ENCODE measurements at places on chromosomes 16 and 17. TPM values are rescaled to one million over a fixed set of nuclear protein-coding genes. Genes with fewer than 3 reads are reported as not detected.

DNA sequence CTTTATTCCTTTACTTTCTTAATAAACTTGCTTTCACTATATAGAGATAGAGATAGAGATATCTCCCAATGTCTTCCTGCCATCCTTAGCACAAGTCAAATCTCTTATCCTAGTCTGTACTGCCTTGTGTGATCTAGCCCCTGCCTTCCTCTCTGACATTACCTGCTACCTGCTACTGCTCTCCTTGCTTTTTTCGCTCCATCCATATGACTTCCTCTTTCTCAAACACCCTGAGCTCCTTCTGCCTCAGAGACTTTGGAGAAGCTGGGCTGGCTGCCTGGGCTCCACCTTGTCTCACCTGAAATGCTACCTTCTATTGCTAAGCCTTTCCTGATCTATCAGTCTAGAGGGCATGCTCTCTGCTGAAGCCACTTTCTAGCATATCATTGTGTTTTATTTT lies 24.7 kb upstream of the WSB1 start:
- no peak overlapping the region for H3K4me3 ChIP-seq
- H3K36me3 ChIP-seq = no peaks in the 10 kb centered on the region
- H3K4me1 ChIP-seq = no peaks in the 10 kb centered on the region
- no peaks in the 10 kb centered on the region for H3K27me3 ChIP-seq
- no peak overlapping the region for H3K27ac ChIP-seq
- DNase-seq = no peak

- H3K36me3 ChIP-seq = no peaks in the 10 kb centered on the region
- no peak overlapping the region for H3K27ac ChIP-seq
- no peak overlapping the region for H3K4me3 ChIP-seq
- H3K27me3 ChIP-seq = no peaks in the 10 kb centered on the region
- H3K4me1 ChIP-seq = peaks cover 5% of the 10 kb centered on the region
- no peak for DNase-seq
Measured at GRCh38 chr16:57906382-57907316, 64.3 kb downstream of the CNGB1 start.

DNA sequence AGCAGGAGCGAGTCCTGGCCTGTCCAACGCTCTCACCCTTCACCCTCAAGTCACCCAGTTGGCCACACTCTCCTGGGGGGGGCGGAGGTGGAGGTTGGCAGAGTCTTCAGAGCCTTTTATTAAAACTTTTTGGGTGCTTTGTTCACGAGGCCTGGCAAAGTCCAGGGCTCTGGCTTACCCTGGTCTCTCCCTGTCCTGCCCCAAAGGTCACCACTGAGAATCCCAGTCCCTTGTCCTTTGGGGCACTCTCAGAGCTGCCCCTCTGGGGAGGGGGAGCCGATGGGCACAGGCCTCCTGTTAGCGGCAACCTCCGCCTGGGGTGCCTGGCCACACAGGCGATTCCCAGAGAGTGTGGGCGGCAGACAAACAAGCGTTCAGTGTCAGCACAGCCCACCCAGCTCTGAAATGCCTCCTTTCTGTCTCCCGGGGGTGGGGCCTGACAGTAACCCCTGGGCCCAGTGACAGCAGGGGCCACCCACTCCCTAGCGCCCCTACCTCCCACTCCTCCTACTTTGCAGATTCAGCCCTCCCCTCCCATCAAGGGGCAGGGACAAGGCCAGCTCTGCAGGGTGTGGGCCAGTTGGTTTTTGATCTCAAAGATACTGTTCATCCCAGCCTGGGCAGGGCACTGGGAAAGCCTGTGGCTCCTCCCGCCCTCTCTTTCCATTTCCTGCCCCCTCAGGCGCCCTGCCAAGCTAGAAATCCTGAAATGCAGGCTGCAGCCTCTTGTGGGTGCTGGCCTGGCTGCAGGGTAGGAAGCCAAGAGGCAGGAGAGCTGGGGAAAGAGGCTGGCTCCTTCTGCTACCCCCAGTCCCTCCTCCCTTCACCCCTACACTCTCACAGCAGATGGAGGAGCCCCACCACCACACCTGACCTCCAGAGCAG lies 36.6 kb upstream of the EMP2 start:
- H3K4me3 ChIP-seq = no peak overlapping the region
- no peak overlapping the region for H3K27ac ChIP-seq
- DNase-seq = no peak
- H3K4me1 ChIP-seq = no peaks in the 10 kb centered on the region
- H3K27me3 ChIP-seq = no peaks in the 10 kb centered on the region

GRCh38 chr16:85461814-85462713 lies 151.1 kb upstream of the GSE1 start:
- H3K4me1 ChIP-seq = peaks cover 28% of the 10 kb centered on the region
- H3K4me3 ChIP-seq = no peak overlapping the region
- H3K36me3 ChIP-seq = no peaks in the 10 kb centered on the region
- peaks cover 8% of the 10 kb centered on the region for H3K27me3 ChIP-seq
- no peak overlapping the region for H3K27ac ChIP-seq
- no peak for DNase-seq

DNA sequence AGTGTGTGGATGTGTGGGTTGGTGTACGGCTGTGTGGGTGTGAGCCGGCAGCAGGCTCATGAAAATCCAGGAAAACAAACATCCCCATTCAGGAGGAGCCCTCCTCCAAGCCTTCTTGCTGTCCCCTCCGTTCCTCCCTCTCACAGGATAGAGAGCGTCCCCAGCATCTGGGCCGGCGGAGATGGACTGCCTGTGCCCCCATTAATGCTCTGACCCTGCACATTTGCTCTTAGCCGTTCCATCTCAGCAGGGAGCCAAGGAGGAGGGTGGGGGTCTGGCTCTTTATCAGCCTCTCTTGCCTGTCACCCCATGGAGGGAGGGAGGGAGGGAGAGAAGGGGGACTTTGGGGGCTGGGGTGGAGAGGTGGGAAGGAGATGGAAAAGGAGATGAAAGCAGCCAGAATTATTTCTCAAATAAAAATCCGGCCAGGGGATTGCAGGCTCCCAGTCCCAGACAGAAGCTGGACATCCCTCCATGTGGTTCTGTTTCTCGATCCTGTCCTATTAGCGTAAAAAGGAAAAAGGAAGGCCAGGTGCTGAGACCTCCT lies 240.0 kb upstream of the ZFHX3 start:
- no peak for DNase-seq
- no peaks in the 10 kb centered on the region for H3K36me3 ChIP-seq
- H3K27me3 ChIP-seq = no peaks in the 10 kb centered on the region
- H3K4me1 ChIP-seq = no peaks in the 10 kb centered on the region

DNA sequence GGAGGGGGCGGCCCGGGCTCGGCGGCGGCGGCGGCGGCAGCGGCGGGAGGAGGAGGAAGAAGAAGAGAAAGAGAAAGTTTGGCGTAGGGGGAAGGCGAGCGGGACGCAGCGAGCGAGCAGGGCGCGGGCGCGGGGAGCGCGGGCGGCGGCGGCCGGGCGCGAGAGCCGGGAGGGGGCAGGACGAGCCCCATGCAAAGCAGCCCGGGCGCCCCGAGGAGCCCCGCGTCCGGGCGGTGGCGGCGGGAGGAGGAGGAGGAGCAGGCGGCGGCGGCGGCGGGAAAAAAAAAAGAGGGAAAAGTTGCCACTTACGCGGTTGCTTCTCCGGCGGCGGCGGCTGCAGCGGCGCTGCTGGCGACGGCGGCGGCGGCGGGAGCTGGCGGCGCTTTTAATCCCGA lies 10.3 kb upstream of the ZFHX3 start:
- H3K4me3 ChIP-seq = peak overlapping the region; percentile 78
- H3K27me3 ChIP-seq = no peaks in the 10 kb centered on the region
- peak overlapping the region; percentile 65 for H3K27ac ChIP-seq

DNA sequence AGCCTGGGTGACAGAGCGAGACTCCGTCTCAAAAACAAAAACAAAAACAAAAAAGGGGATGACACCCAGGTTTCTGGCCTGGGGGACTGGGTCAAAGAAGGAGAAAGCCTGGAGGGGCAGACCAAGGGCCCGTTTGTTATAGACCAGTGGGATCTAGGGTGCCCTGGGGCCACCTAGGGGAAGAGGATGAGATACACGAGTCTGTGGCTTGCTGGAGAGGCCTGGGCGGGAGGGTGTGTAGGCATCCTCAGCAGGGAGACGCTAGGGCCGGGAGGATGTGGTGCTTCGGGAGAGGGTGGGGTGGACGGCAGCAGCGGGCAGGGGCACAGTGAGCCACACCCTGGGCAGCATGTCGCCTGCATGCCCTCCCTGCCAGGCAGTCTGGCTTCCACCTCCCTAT lies 17.1 kb upstream of the CRK start:
- peaks cover 89% of the 10 kb centered on the region for H3K36me3 ChIP-seq
- no peaks in the 10 kb centered on the region for H3K27me3 ChIP-seq
- H3K4me1 ChIP-seq = no peaks in the 10 kb centered on the region
- H3K4me3 ChIP-seq = no peak overlapping the region
- no peak overlapping the region for H3K27ac ChIP-seq

- H3K27ac ChIP-seq = no peak overlapping the region
- no peak overlapping the region for H3K4me3 ChIP-seq
- H3K27me3 ChIP-seq = peaks cover 6% of the 10 kb centered on the region
- H3K36me3 ChIP-seq = no peaks in the 10 kb centered on the region
- no peaks in the 10 kb centered on the region for H3K4me1 ChIP-seq
Measured at GRCh38 chr16:46986438-46986837, 13.0 kb upstream of the DNAJA2 start.

DNA sequence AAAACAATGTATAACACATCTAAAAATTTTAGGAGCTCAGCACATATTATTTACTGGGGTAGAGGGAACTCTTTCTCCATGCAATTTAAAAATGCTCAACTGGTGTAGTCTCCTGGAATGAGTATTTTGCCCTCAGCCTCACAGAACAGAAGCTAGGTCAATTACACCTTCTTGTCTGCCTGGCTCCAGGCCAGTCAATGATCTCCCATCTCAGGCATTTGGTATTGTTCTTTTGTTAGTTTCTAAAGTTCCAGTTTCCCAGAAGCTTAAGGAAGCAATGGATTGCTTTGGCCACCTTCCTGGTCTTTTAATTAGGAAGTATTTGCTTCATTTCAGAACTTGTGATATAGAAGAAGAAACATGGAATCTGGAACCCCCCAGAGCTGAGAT lies 360.3 kb upstream of the ASIC2 start:
- H3K4me3 ChIP-seq = no peak overlapping the region
- no peak overlapping the region for H3K27ac ChIP-seq
- DNase-seq = no peak
- H3K4me1 ChIP-seq = no peaks in the 10 kb centered on the region

DNA sequence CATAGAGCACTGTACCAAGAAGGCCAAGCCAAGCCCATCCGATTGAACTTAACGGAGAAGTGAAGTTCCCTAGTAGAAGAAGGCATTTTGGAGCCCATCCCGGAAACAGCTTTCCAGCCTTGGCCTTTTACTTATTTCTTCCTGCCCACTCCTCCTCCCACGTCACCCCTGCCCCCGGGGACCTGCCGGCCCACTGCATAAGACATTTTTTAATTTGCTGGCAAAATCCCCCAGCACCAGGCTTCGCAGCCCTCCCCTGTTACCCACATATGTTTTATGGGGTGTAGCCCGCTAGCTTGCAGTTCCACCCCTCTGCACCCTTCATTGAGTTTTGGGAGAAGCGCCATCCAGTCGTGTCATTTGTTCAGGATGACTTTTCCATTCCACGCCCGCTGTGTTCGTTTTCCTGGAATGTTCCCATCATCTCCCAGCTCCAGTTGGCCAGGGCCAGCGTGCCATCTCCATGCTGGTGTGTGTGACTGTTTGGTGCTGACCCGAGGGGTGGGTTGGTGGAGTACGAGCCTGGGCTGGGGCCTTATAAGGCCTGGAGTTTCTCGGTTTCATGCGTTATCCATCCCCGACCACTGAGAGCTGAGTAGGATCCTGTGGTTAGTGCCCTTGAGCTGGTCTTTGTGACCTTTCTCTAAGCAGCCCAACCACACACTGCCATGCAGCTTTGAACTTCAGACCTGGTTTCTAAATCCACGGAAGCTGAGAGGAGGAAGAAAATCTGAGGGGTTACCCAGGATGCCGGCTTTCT lies 20.0 kb upstream of the TBX2 start:
- no peak for DNase-seq
- no peak overlapping the region for H3K27ac ChIP-seq
- H3K27me3 ChIP-seq = no peaks in the 10 kb centered on the region
- H3K36me3 ChIP-seq = no peaks in the 10 kb centered on the region

- peak; percentile 62 for DNase-seq
- H3K4me3 ChIP-seq = no peak overlapping the region
- H3K27me3 ChIP-seq = no peaks in the 10 kb centered on the region
- peak overlapping the region; percentile 61 for H3K27ac ChIP-seq
- H3K36me3 ChIP-seq = no peaks in the 10 kb centered on the region
- peaks cover 17% of the 10 kb centered on the region for H3K4me1 ChIP-seq
Measured at GRCh38 chr16:50861970-50862411, 120.1 kb downstream of the CYLD start.

DNA sequence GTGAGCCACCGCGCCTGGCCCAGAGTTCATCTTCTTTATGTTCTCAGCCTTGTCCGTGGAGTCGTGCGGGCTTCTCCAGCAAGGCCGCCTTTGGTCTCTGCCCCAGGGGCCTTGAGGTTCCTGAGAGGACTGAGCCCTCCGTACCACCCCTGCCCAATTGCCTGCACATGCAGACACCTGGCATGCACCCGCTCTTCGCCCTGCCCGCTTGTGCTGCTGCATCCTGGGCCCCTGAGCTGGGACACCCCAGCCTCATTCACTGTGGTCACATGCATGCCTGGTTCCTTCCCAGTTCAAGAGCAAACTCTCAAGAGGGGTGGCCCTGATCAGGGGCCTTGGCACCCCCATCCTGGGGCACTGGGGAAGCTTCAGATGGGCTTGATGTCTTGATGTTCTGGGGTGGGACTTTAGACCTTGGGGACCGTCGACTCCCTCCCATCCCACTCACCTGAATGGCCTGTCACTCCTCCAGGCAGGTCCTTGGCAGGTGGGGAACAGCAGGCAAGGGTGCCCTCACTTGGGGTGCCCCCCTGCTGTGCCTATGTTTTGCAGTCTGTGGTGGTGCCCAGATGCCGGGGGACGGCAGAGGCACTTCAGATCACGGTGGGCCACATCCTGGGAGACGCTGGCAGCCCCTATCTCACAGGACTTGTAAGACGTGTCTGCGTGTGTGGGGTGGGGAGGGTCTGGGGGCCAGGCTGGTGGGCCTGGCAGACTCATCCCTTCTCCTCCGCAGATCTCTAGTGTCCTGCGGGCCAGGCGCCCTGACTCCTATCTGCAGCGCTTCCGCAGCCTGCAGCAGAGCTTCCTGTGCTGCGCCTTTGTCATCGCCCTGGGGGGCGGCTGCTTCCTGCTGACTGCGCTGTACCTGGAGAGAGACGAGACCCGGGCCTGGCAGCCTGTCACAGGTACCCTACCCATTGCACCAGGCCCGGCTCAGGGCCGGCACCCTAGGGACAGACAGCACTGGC lies 12.7 kb upstream of the SPNS2 start:
- H3K4me1 ChIP-seq = no peaks in the 10 kb centered on the region
- H3K27ac ChIP-seq = no peak overlapping the region
- DNase-seq = no peak
- H3K27me3 ChIP-seq = no peaks in the 10 kb centered on the region
- H3K36me3 ChIP-seq = no peaks in the 10 kb centered on the region

The MATCAP1 gene
- 11.3 TPM for total RNA-seq

The NPIPA2 gene
- total RNA-seq = not detected

The KRTAP16-1 gene
- total RNA-seq = not detected

The WFIKKN1 gene
- 0.41 TPM for total RNA-seq

The CSH2 gene
- not detected for total RNA-seq

The ARL17B gene
- total RNA-seq = 15.1 TPM

The SPATA2L gene
- total RNA-seq = 18.4 TPM

The KRT32 gene
- not detected for total RNA-seq

The SLC5A2 gene
- not detected for total RNA-seq

The SARM1 gene
- total RNA-seq = 10.8 TPM

The RGS11 gene
- not detected for total RNA-seq

The MT1E gene
- 63.9 TPM for total RNA-seq

Measured in SJSA1 (cell line).